AG20443 (cell line): ENCODE measurements at places on chromosomes 13 and 19.

DNA sequence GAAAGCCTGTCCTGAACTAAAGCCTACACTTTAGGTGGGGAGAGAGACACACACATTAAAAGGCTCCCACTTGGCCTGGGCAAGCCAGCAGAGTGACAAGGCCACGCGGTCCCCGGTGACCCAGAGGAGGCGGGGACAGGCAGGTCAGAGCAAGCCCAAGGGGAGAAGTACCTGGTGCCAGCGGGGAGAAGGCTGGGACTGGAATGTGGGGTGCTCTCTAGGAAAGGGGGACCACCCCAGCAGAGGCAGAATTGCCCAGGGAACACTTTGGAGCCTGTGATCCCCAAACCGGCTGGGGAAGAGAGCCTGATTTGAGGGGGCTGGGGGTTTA is 82.3 kb downstream of the RAB20 start:
- no peak for DNase-seq

DNA sequence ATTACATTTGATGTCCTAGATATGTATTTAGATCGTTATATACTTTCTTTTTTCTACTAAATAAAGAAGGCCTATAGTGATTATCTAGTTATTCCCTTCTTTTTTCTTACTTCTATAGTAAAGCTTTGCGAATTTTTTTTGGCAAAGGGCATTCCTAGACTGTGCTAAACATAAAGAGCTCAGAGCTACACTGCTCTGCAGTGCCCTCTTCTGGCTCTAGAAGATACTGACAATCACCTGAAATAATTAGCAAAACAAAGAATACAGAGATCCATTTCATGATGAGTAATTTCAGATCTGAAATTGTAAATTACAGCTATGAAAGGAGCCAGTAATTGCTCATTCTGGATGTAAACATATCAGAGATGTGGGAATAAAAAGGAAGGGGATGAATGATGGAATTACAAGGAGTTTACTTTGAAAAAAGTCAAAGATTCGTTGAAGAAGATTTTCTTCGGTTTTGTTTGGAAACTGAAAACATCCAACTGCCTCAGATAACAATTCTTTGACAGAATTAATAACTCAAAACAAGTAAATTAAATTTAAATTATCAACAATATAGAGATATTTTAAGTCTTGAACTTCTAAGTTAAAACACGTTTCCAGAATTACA is 288.5 kb downstream of the NALCN start:
- DNase-seq: peak; percentile 68

DNA sequence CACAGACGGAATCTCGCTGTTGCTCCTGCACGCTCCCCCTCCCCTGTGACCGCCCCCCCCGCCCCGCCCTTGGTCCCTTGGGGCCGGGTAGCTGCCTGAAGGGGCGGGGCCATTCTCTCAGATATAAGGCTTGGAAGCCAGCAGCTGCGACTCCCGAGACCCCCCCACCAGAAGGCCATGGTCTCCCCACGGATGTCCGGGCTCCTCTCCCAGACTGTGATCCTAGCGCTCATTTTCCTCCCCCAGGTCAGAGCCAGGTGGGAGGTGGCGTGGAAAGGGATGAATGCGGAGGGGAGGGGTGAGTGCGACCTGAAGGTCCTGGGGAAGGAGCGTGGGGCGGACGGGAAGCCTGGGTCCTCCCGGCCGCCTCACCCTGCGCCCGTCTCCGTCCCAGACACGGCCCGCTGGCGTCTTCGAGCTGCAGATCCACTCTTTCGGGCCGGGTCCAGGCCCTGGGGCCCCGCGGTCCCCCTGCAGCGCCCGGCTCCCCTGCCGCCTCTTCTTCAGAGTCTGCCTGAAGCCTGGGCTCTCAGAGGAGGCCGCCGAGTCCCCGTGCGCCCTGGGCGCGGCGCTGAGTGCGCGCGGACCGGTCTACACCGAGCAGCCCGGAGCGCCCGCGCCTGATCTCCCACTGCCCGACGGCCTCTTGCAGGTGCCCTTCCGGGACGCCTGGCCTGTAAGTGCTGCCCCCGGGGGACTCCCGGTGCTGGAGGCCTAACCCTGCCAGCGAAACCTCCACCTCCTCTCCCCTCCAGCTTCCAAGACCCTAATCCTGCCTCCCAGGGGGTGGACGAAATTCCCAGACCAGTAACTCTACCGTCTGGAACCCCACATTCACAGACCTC is at the start of gene DLL3:
Gene DLL3, plus strand, starts transcription at position 150 of the 845 bp plus-strand sequence. Its CDS starts 28 bp downstream, at position 178.
- DNase-seq: no peak

DNA sequence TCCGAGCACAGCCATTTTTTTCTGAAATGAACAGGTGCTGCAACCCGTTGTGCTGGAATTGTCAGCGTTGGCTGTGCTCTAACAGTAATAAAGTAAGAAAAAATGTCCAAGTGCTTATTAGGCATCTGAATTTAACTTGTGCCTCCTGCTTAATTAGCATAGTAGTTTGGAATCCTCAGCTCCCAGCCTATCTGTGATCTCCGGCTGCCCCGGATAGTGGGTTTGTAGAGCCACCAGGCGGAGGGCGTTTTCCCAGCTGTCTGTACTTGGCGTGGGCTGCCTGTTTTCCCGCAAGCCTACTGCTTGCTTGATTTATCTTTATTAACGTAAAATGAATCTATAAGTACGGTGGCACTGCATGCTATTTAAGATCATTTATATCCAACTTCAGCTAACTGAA is 137.9 kb downstream of the MTUS2 start:
- DNase-seq: no peak

GRCh38 chr19:53463263-53463662 is 4.3 kb upstream of the ZNF813 start:
- DNase-seq: peak; percentile 33

DNA sequence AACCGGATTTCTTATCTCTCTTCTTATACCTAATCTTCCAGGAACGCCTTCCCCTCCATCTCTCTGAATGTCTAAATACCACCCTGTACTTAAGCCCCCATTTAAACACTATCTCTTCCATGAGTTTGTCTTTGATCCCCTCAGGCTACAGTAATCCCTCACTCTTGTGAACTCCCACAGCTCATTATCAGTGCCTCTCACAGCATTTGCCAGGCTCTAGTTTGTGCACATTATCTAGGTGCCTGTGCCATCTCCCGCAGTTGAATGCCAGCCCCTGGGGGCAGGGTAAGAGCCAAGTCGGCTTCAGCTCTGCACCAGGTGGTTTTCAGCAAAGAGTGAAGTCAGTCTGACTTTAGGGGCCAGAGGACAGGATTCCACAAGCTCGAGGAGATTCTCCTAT is 71.4 kb downstream of the FREM2 start:
- DNase-seq: no peak

DNA sequence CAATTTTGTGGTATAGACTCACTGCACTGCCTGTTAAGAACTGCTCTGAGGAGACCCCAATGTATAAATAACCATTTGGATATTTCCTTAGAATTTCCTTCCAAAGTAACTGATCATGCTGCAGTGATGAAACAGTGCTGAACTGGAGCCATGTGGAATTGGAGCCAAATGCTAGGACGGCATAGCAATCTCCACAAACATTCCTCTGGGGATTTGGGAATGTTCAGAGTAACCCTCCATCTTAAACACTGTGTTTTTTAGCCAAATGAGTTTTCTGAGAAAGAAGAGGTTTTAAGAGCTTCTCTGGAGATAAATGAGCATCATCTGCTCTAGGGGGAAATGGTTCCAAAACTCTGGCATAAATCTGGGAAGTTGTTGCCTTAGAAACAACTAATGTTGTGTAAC is 98.2 kb downstream of the OLFM4 start:
- peak; percentile 26 for DNase-seq

- no peak for DNase-seq
Measured at GRCh38 chr19:30373593-30373992, 1.4 kb downstream of the ZNF536 start.

DNA sequence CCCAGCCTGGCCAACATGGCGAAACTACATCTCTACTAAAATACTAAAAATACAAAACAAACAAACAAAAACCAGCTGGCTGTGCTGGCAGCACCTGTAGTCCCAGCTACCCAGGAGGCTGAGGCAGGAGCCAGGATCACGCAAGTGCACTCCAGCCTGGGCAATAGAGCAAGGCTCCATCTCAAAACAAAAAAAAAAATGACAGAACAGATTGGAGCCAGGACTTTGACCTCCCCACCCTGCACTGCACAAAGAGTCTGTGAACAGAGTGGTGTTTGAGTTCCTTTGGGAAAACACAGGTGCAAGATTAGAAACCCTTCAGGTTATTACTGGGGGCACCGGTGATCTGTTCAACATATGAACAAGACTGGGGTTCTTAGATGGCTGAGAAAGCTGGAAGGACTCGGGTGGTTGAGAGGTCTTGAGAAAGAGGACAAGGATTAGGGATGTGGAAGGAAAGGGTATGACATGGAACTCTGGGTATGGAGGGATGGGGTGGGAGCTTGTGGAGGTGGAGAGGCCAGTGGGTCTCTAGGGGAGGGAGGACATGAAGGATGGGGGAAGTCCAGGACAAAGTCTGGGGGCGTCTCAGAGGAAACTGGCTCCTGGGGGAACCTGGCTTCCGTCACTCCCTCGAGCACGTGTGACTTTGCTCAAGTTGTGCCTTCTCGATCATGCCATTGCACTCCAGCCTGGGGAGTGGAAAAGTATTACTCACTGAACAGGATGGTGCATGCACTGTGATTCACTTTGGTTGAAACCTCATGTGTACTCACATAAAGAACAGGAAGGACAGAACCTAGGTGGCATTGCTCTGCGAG is 25.9 kb downstream of the RCN3 start:
- DNase-seq: peak; percentile 63

DNA sequence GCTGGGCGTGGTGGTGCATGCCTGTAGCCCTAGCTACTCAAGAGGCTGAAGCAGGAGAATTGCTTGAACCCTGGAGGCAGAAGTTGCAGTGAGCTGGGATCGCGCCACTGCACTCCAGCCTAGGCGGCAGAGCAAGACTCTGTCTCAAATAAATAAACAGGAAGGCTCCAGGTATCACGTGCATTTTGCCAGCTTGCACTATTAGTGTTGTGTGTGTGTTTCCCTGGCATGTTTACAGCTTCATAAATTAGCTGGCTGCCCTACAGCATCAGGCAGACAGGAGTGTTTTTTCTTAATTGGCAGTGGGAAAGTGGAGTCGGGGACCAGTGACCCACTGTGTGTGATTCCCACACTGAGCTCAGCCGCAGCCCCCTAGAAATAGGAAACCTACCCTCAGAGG is 32.6 kb downstream of the SHISA2 start:
- no peak for DNase-seq

- DNase-seq: no peak
Measured at GRCh38 chr13:19962894-19963293, 4.4 kb downstream of the ZMYM2 start.

DNA sequence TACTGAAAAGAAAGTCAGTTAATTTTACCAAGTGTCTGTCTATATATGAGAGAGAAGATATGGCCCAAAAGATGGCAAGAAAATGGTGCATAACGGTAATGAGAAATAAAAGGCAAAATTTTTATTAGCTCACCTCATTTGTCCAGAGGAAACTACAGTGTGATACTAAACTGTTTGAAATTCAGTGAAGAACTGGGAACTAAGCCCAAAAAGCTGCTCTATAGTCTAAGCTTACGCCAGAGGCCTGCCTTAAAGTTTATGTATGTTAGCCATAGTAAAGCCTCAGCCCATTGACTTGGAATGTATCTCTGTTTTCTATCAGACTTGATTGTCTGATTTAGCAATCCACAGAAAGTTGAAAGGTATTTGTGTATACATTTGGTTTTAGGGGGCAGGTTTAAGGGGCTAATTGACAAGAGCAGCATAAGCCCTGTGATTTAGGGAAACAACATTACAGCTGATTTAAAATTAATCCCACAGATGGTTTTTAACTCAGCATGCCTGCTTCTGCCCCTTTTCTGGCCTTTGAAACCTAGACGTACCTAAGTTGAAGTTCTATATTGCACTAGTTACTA is 91.0 kb upstream of the MAB21L1 start:
- DNase-seq: no peak

DNA sequence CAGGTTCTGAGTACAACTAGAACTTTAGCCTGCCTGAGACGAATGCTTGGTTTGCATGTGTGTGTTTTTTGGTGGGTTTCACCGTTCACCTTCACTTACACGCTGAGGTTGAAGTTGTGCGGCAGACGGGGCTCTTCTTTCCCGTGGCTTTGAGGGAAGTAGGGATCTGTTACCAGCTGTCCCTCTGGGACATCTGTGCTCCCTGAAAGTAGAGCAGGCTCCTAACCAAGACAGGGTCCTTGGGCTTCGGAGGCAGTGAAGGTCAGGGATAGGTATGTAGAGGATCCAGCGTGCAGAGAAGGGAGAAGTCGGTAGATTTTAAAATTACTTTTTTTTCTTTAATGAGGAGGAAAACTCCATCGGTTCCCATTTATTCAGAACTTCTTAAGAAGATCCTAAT is 48.7 kb downstream of the ZNF536 start:
- DNase-seq: no peak

GRCh38 chr19:49651029-49651819 is 9.2 kb downstream of the SCAF1 start:
- no peak for DNase-seq

DNA sequence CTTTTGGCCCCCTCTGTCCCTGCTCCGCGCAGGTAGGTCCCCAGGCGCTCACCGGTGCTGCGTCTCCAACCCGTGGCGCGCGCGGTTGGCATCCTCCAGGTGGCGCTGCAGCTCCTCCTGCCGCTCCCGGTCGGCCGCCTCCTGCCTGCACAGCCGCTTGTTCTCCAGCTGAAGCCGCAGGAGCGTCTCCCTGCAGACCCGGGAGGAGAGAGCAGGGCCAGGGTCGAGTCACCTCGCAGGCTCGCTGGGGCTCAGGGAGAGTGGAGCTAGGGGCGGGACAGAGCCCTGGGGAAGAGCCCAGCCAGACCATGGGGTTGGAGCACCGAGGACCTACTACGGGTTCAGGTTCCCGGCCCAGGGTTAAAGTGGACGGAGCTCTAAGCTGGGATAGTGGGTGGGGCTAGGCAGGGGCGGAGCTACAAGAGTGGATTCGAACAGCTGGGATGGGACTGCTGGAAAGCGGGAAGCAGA is 9.3 kb downstream of the HOOK2 start:
- DNase-seq: peak; percentile 89

- no peak for DNase-seq
Measured at GRCh38 chr19:907183-907853, 5.7 kb downstream of the R3HDM4 start.

DNA sequence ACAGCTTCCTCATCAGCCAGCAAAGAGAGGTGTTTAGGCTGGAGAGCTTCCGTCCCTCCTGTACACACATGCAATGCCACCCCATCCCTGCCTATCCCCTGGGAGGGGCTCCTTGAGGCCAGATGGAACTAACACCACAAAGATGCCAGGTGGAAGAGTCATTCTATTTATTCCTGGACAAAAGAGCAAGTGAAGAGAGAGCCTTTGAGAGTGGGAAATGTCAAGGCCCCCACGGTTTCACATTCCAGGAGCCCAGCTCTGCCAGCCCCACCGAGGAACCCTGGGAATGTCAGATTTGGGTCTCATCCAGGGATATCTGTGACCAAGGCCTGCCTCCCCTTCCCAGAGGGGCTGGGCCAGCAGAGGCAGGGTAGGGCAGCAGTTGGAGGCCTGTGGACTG is 30.8 kb upstream of the IGFL1 start:
- no peak for DNase-seq

- peak; percentile 42 for DNase-seq
Measured at GRCh38 chr19:38247126-38247525, 9.0 kb downstream of the PPP1R14A start.

- no peak for DNase-seq
Measured at GRCh38 chr13:53060840-53061490, 32.4 kb downstream of the OLFM4 start.

- no peak for DNase-seq
Measured at GRCh38 chr19:32091241-32091640, 254.2 kb upstream of the ZNF507 start.
